ENCODE measurements at places on chromosomes 5 and 9. TPM values are rescaled to one million over a fixed set of nuclear protein-coding genes. Genes with fewer than 3 reads are reported as not detected.

DNA sequence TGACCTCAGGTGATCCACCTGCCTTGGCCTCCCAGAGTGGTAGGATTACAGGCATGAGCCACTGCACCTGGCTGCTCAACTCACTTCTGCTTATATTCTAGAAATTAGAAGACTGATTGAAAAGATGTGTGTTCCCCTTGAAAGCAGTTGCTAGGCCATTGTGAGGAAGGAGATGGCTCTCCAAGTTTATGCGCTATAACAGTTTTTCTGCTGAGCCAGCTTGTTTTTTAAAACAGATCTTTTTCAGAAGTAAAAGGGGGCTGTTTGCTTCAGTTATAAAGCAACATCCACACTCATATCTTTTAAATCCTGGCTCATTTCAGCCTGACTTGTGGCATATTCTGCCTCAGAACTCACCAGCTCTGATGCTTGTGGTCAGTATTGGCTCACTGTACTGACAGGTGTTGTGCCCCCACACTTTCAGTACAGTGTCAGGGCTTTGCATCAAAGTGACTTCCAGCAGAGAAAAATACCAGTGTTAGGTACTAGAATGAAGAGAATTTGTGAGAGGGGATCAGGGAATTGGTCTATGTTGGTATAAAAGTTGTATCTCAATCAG, 49.4 kb downstream of the NUP214 start:
- no peak for DNase-seq

DNA sequence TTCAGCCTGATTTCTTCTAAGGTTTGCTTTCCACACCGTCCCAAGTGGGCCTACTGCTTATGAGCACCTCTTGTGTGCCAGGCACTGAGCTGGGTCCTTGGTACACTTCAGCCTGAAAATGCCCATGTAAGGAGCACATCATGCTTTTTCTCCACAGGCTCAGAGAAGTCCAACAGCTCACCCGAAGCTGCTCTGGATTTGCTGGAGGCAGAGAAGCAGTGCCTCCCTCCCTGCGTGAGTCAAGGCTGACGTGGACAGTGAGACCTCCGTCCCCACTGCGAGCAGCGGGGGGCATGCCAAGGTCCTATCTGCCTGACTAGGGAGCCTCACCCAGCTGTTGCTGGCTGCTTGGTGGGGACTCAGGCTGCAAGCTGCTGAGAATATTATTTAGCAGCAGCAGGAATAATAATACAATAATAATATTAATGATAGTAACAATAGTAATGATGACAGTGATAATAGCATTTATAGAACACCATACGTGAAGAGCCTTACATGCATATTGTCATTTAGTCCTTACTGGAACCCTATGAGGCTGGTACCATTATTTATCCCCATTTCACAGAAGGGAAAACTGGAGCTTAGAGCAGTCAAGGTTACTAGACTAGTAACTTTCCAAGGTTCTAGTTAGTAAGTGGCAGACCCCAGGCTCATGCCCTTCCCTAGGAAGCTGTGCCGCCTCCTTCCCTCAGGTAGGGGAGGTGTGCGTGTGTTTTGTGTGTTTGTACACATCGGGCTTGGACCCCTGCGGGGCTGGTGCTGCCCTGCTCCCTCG, 194.8 kb downstream of the HSPA4 start:
- no peak for DNase-seq

GRCh38 chr9:92208693-92209524, 84.6 kb downstream of the IARS1 start:
- DNase-seq = no peak

The FAM81B gene
- total RNA-seq = 8.2 TPM

GRCh38 chr9:122095010-122095767, 2.1 kb upstream of the TTLL11 start:
- DNase-seq = peak; percentile 34

DNA sequence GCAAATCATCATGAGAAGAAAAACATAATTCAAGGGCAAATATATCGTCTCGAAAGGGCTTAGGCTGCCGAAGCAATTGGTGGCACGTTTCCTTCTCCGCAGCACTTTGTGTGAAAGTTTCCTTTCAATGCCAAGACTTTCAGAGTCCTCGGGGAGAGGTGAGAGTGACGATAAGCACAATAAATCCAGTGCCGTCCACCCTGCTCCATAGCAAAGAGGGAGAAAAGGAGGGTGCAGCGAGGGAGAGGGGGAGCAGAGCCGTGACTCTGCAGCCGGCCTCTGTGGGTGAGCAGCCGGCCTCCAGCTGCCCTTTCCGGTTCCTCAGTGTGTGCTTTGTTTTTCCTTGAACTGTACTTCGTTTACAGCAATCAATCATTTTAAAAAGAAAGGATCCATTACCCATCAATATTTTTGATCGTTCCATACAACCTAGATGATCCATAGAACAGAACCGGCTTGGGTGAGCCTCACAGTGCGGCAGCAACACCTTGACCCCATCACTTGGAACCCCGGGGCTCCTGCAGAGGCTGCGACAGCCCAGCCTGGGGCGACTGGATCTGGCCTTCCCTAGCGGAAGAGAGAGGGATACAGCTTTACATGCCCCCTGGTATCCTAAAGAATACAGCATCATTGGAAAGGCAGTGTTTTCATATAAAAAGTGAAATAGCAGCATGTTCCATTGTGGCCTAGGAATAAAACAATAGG, 247.0 kb upstream of the IRX4 start:
- DNase-seq = no peak

The PLAC8L1 gene
- not detected for total RNA-seq

GRCh38 chr9:101457003-101457402, 21.4 kb upstream of the ALDOB start:
- DNase-seq = no peak

The ARID3C gene
- total RNA-seq = 1.1 TPM

The SHOC1 gene
- total RNA-seq = 13.6 TPM

The CLIC3 gene
- total RNA-seq = 6.7 TPM

DNA sequence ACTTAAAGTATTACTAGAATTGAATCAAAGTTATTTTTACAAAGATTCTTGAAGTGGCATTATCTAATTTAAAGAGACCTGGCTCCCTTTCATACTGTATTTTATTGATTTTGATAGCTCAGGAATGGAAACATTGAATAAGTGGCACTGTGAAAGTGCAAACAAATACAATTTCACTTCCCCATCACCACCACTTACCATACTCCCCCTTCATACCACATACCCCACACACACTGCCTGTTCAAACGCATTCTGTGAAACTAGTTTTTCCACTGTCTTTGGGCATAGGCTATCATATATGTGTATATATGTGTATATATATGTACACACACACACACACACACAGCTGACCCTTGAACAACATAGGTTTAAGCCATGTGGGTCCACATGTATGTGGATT, 62.1 kb upstream of the ATG10 start:
- no peak for DNase-seq

The SMC5 gene
- 29.7 TPM for total RNA-seq

The NDUFS4 gene
- total RNA-seq = 87.3 TPM

GRCh38 chr5:113123618-113124017, 147.0 kb downstream of the DCP2 start:
- no peak for DNase-seq

- no peak for DNase-seq
These were observed 312.4 kb downstream of the ARL15 start for GRCh38 chr5:53997736-53998627.

DNA sequence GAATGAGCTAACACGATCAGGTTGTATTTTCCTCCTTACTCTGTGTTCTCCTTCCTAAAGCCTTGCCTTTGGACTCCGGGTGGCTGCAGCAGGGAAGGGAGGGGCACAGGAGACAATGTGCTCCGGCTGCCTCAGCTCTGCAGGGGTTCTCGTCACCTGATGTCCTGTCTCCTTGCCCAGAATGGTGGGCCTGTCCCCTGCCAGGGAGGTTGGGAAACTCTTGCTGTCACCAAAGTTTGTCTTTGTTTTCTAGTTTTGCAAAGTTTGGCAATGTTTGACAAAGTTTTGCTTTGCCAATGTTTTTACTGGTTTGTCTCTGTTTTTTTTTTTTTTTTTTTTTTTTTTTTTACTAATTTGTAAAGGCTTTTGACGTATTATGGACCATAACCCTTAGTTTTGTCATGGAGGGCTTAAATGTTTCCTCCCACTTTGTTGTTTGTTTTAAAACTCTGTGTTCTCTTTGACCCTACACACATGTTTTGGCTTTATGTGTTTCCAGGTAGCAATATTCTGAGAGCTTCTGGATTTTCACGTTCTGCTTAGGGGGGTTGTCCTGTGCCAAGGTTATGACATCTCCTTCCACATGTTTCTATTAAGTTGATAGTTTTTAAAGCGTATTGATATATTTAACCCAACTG, 49.3 kb downstream of the GADD45G start:
- DNase-seq = no peak

- no peak for DNase-seq
These were observed 141.3 kb downstream of the MAN2A1 start for GRCh38 chr5:109830955-109831502.

DNA sequence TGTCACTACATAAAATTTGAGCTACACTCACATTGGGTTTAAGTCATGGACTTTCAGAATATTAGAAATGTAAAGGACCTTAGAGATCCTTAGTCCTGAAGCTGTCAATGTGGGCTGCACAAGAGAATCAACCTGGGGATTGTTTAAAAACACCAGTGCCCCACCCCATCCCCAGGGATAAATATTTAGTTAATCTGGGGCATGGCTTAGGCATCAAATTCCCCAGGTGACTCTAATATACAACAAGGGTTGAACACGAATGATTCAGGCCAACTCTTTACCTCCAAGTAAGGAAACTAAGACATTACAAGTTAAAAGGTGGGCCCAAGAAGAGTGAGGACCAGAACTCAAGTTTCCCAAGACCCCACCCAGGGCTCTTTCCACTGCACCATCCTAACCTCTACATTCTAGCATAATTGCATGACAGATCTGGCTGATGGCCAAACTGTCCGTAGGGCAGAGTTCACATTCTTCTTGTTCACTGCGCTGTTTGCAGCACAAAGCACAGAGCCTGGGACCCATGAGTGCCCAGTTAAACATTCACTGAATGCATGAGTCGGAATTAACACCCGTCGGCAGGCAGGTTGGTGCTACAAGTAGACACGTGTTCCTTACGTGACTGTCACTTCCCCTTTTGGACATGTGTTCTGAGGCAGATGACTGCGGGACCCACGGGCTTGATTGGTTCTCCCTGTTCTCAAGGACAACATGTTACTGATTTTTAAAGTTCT, 25.2 kb downstream of the CYFIP2 start:
- no peak for DNase-seq

The KLHL9 gene
- 21.4 TPM for total RNA-seq

- DNase-seq = no peak
These were observed 8.0 kb upstream of the HABP4 start for GRCh38 chr9:96441798-96442445.

DNA sequence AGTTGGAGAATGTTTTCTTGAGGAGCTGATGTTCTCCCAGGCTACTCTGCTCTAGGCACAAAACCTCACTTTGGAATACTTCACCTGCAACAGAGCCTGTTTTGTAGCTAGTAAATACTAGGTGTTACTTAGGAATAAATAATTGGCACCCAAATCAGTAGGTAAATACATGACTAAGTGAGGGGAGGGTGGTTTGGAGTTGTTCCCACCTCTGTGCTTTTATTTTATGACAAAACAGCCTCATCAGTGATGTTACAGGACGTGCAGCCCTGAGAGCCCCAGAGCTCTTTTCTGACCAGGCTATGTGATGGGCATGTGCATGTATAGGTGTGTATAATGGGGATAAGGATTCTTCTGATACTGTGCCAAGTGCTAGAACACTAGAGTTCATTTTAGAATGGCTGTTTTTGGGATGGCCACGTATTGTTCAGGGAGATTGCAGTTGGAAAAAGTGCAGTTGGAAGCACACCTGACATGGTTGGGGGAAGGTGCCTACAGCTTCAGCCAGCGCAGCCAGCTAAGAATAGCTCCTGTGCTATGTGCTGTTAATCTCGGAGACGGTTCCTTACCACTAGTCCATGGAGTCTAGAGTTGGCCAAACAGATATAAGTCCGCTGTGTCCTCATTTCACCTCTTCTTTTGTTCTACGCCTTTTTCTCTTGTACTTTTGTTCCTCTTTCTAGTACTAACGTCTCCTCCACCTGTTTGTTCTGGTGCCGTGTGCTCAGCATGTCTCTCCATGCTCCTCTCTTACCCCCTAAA, 284.7 kb downstream of the FANCC start:
- no peak for DNase-seq

The FOXD4L5 gene
- not detected for total RNA-seq

The TRIP13 gene
- total RNA-seq = 11.9 TPM

- DNase-seq = no peak
These were observed 735 bp downstream of the DMRT3 start for GRCh38 chr9:976943-977837.

- DNase-seq = no peak
These were observed 114.4 kb downstream of the PBX3 start for GRCh38 chr9:125861405-125862058.

- DNase-seq = no peak
These were observed 63.3 kb downstream of the INSL6 start for GRCh38 chr9:5122116-5122515.

- DNase-seq = no peak
These were observed 47.2 kb downstream of the ZCCHC7 start for GRCh38 chr9:37167456-37168047.

Measured in prostate gland (tissue), 2 donors.